Endothelial cell of umbilical vein (primary cell): ENCODE measurements at places on chromosomes 11 and 22. TPM values are rescaled to one million over a fixed set of nuclear protein-coding genes. Genes with fewer than 3 reads are reported as not detected.

PLCB3 gene
- 32.3 and 33.3 TPM in 2 replicates for polyA plus RNA-seq

LAMTOR1 gene
- polyA plus RNA-seq = 174 and 214 TPM in 2 replicates

SAMM50 gene
- 41.0 and 42.9 TPM in 2 replicates for polyA plus RNA-seq

LRRC74B gene
- polyA plus RNA-seq = not detected in 2 replicates

GAB2 gene
- polyA plus RNA-seq = 14.3 and 19.6 TPM in 2 replicates
